Stimulated activated CD8-positive, alpha-beta memory T cell treated with anti-CD3 and anti-CD28 coated beads, Interleukin-2, amount 100 ng/mL, for 1 hour (primary cell): ENCODE measurements at places on chromosomes 7 and 10.

DNA sequence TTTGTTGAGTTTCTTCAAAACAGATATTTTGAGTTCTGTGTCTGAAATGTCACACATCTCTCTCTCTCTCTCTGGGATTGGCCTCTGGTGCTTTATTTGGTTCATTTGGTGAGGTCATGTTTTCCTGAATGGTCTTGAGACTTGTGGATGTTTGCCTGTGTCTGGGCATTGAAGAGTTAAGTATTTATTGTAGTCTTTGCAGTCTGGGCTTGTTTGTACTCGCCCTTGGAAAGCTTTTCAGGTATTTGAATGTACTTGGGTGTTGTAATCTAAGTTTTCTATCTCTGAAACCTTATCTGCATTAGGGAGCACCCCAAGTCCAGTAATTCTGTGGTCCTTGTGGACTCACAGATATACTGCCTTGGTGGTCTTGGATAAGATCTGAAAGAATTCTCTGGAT is 106.7 kb upstream of the PRSS58 start:
- no peak for DNase-seq

GRCh38 chr7:41219276-41219675 is 483.6 kb downstream of the INHBA start:
- DNase-seq = no peak

- no peak for DNase-seq
Measured at GRCh38 chr7:142150356-142150755, 38.8 kb downstream of the MGAM2 start.

DNA sequence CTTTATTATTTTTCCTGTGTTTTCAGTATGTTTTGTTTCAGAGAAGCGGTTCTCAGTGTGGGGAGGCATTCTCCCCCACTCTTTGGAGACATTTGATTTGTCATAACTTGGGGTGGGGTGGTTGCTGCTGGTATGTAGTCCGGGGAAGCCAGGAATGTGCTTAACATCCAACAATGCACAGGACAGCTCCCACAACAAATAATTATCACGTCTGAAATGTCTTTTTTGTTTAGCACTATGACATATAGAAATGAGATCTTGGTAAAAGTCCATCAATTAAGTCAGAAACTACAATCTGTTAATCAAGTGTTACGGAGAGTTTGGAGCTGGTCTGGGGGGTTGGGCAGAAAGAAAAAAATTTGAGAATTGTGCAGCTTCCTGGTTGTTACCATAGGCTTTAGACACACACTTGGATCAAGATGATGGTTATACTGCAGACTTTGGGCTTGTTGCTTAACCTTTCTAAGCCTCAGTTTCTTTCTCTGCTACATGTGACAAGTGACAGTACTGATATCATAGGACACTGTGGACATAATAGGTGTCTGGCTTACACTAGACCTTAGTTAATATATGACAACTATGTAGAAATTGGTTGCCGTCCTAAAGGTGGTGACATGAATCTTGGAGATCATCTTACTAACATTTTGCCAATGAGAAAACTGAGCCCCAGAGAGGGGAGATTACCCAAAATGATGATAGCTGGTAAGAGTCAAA is 113.7 kb downstream of the LRMDA start:
- DNase-seq = no peak

GRCh38 chr7:157047148-157047547 is 36.7 kb upstream of the MNX1 start:
- no peak for DNase-seq

DNA sequence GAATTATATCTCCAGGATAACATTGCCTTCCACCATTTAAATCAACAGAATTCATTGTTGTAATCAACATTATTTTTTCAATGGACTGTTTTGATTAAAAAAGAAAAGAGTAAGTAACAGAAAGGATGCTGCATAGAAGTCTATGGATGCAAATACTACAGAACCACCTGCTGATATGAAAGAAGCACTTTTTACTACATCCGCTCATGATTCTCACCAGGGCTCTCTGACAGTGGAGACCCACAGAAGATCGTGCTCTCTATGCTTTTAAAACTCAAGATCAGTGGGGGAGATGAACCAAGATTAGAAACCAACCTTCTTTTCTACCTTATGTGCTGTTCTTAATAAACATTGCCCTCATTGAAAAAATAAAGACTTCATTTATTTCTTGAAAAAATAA is 24.4 kb downstream of the RHOBTB1 start:
- DNase-seq = no peak

GRCh38 chr10:11345224-11346054 is 266.0 kb downstream of the USP6NL start:
- no peak for DNase-seq

GRCh38 chr7:151818674-151819519 is 58.0 kb downstream of the PRKAG2 start:
- DNase-seq = no peak

- DNase-seq = no peak
Measured at GRCh38 chr7:90390926-90391325, 12.3 kb upstream of the CLDN12 start.

GRCh38 chr10:7896297-7896696 is 78.0 kb downstream of the TAF3 start:
- DNase-seq = no peak

- DNase-seq = no peak
Measured at GRCh38 chr10:48981310-48981907, 41.8 kb upstream of the LRRC18 start.

DNA sequence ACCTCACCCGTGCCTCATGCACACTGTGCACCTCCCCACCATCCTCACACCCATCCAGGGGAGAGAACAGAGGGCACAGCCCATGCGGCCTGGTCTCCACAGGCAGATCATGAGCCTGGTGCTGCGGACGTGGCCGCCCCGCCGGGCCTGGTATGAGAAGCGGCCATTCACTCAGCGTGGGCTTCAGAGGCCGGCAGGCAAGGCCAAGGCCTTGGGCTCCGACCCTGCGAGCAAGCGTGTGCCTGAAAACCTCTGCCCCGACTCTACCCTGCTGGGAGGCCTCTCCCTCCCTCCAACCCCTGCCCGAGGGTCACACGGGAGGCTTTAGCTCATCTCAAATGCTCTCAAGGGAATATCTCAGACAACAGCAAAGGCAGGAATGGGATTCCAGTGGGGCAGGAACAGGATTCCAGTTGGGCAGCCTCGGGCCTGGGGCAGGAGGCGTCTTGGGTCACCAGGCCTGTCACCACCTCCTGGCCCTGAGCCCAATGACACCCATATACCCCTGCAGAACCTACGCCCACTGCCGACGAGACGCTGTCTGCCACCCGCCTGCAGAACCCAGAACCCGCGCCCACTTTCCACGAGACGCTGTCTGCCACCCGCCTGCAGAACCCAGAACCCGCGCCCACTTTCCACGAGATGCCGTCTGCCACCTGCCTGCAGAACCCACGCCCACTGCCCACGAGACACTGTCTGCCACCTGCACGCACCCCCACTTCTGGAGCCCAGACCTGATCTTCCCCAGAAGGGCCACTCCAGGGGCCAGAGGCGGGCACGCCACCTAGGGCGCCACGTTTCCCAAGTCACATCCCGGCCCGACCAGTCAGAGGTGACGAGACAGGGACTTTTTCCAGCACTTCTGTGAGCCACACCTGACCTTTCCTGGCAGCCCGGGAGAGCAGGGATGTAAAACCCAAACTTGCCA is 38.9 kb downstream of the ADAP1 start:
- DNase-seq = no peak

GRCh38 chr10:11594589-11595394 is 16.7 kb downstream of the USP6NL start:
- no peak for DNase-seq

GRCh38 chr7:116984511-116984910 is 31.2 kb downstream of the ST7 start:
- no peak for DNase-seq

DNA sequence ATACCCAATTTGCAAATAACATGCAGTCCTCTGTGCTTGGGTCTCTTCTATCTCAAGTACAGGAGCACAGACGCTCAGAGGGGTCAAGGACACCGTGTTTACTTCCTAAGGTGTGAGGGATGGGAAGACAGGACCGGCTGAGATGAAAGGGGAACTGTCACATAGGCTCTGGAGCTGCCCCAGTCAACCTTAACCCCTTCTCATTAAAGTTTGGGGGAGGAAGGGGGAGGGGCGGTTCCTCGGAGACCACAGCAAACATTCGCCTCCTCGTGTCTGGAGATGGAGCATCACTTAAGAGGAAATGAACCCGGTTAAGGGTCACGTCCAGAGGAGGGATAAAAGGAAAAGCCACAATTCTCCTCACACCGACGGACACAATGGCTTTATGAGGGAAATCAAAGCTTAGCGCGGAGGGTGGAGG is 1.1 kb downstream of the SH3PXD2A start:
- no peak for DNase-seq
